ENCODE measurements at places on chromosomes 13 and 19. TPM values are rescaled to one million over a fixed set of nuclear protein-coding genes. Genes with fewer than 3 reads are reported as not detected.

DNA sequence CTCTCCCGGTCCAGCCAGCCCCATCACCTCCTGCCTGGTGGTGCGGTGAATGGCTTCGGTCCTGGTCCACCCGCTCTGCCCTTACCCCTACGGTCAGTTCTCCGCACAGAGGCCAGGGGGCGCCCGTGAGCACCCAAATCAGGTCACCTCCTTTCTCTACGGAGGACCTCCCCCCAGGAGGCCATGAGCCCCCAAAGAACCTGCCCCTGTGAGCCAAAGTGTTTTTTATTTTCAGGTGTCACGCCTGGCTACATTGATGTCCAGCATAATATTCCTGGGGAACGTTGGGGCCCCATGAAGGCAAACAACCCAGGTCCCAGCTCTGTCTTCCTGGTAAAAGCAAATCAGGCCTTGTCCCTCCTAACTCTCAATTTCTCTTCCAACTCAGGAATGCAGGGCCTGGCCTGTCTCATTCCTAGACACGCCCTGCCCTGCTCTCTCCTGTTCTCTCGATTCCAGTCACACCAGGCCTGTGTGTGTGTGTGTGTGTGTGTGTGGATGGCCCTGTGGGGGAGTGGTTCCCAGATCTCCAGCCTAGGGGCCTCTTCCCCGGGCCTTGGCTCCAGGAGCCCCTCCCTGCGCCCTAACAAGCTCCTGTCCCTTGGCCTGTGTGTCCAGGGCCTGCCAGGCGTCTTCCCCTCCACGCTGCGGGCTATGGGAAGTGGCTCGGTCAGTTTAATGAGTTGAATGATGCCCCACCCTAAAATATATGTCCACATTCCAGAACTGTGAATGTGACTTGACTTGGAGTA, 9.7 kb upstream of the GIPC1 start:
- peak; percentile 91 for DNase-seq
- H3K27ac ChIP-seq, result no peak overlapping the region
- no peaks in the 10 kb centered on the region for H3K36me3 ChIP-seq
- H3K4me1 ChIP-seq, result peaks cover 6% of the 10 kb centered on the region
- peaks cover 8% of the 10 kb centered on the region for H3K27me3 ChIP-seq

GRCh38 chr13:30731361-30732045, 3.8 kb upstream of the ALOX5AP start:
- H3K27me3 ChIP-seq, result no peaks in the 10 kb centered on the region
- H3K4me3 ChIP-seq, result no peak overlapping the region
- no peaks in the 10 kb centered on the region for H3K36me3 ChIP-seq
- DNase-seq, result no peak

DNA sequence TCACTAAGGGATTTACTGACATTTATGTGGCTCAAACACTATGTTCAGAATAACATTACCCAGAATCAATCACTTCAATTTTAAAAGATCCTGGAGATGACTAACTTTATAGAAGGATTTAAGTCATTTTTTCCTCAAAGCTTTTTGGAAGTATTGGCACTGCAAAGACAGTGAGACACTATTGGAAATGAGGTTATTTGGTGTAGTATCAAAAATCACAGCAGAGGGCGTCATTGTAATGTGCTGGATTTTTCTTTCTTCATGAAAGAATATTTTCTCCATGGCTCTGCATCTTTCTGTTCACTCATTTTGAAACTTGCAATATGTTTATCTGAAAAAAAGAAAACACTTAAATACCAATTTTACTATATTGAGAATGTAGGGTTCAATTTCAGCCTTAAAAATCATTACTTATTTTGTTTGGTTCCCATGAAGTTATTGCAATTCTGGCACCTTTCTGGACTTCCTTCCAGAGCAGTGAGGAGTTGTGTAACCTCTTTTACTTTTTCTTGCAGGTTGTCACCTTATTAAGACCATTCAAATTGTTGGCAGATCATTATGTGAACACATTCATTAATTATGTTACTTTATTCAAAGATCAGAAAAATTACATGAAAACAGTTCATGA, 3.7 kb upstream of the CSNK1A1L start:
- peaks cover 2% of the 10 kb centered on the region for H3K36me3 ChIP-seq
- H3K4me3 ChIP-seq, result no peak overlapping the region
- peaks cover 20% of the 10 kb centered on the region for H3K4me1 ChIP-seq
- H3K27me3 ChIP-seq, result no peaks in the 10 kb centered on the region
- no peak for DNase-seq
- no peak overlapping the region for H3K27ac ChIP-seq

DNA sequence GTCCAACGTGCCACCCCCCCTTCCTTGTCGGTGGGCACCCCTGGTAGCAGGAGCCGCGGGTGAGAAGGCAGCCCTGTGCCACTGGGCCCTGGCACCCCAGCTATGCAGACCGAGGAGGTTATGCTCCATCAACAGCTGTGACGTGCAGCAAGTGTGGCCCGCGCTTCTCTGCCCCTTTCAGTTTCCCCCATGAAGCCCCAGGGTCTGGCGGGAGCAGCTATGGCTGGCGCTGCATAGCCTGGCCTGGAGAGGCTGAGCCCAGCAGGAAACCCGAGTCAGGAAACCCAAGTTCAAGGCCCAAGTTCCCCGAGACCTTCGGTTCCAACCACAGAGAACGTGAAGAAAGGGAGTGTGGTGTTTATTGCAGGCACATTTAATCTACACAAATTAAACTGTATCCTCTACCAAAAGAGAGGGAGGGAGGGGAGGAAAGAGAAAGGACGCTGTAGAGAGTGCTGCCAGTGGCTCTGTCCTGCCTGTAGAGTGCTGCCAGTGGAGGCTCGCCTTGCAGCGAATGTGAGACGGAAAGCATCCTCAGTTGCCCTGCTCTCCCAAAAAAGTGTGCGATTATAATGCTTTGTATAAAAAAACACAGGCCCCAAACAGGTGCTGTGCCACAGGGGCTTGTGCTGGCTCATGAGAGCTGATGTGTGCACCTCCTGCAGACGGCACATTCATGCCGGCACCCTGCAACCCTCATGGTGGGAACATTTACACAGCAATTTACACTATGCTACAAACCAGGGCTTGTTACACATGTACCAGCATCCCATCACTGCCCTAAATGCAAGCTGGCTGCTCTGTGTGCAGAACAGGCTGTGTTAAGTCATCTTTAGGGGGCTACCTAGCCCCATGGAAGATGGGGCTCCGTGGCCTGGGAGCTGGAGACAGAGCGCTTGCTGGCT, 16.3 kb downstream of the POP4 start:
- no peaks in the 10 kb centered on the region for H3K36me3 ChIP-seq
- DNase-seq, result no peak
- H3K4me3 ChIP-seq, result no peak overlapping the region
- peaks cover 8% of the 10 kb centered on the region for H3K4me1 ChIP-seq

GRCh38 chr13:42102961-42103865, 54.8 kb downstream of the DGKH start:
- no peak overlapping the region for H3K27ac ChIP-seq
- no peak for DNase-seq
- peaks cover 2% of the 10 kb centered on the region for H3K36me3 ChIP-seq

CPT1C gene
- total RNA-seq, result 74.6 TPM

MAN2B1 gene
- total RNA-seq, result 73.4 TPM

SYMPK gene
- 111 TPM for total RNA-seq

DNA sequence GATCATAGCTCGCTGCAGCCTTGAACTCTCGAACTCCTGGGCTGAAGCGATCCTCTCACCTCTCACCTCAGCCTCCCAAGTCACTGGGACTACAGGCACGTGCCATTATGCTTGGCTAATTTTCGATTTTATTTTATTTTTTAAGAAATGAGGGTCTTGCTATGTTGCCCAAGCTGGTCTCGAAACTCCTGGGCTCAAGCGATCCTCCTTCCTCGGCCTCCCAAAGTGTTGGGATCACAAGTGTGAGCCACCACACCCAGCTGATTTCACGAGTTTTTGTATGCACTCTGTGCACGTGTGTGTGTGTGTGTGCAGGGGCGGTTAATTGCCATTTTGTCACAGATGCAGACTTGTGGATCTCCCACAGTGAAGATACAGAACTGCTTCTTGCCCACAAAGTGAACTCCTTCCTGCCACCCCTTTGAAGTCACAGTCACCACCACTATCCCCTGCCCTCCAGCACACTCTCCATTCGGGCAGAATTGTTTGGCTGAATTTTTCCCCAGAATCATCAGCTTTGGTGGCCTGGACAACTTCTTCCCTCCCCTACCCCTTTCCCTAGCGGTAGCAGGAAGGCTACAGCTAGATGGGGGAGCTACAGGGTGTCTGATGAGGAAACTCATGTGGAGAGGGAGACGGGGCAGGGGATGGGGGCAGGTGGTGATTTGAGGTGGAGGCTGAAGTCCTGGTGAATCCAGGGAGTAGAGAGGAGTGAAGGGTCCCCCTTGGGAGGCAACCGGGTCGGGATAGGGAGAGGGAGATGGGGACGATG, 59.6 kb downstream of the CELF5 start:
- peak overlapping the region; percentile 63 for H3K4me3 ChIP-seq
- no peak overlapping the region for H3K27ac ChIP-seq

DNA sequence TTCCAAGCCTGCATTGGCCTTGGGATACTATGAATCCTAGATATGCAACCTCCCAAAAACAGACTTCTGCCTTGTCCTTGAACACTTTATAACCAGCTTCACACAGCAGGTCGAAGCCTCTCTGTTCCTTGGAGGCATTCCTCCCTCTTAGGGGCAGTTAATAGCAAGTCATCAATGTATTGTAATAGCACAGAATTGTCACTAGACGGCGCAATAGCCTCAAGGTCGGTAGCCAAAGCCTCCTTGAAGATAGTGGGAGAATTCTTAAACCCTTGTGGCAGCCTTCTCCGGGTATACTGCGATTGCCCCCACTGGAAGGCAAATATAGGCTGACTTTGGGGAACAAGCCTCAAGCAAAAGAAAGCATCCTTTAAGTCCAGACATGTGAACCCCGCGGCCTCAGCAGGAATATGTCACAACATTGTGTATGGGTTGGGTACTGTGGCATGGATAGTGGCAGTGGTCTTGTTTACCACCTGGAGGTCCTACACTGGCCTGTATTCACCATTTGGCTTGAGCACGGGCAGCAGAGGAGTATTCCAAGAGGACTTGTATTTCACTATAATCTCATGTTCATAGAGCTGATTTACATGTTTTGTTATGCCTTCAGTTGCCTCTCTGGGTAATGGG, 61.1 kb downstream of the ZNF431 start:
- no peak overlapping the region for H3K27ac ChIP-seq
- H3K4me1 ChIP-seq, result peaks cover 2% of the 10 kb centered on the region
- no peak overlapping the region for H3K4me3 ChIP-seq
- peaks cover 9% of the 10 kb centered on the region for H3K27me3 ChIP-seq
- peaks cover 28% of the 10 kb centered on the region for H3K36me3 ChIP-seq
- peak; percentile 34 for DNase-seq

TMEM255B gene
- 4.8 TPM for total RNA-seq

DACH1 gene
- 0.37 TPM for total RNA-seq

NXNL1 gene
- not detected for total RNA-seq

DNA sequence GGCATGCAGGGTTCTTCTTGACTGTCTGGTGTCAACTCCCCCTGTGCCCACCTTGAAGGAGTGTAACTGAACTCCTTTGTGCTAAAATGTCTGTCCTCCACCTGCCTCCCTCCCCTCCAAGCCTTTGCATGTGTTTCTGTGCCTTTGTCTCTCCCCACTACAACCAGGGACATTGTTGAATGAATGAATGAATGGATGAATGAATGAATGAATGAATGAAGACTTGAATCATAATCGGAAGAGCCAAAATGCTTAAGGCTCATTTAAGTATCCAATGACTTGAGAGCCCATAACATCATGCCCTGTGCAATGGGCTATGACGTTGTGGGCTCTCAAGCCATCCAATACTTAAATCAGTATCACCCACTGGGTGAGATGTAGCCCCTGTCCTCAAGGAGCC, 9.0 kb upstream of the GPR183 start:
- H3K4me3 ChIP-seq, result no peak overlapping the region
- H3K36me3 ChIP-seq, result peaks cover 16% of the 10 kb centered on the region
- peaks cover 23% of the 10 kb centered on the region for H3K4me1 ChIP-seq
- H3K27ac ChIP-seq, result no peak overlapping the region
- no peak for DNase-seq

DNA sequence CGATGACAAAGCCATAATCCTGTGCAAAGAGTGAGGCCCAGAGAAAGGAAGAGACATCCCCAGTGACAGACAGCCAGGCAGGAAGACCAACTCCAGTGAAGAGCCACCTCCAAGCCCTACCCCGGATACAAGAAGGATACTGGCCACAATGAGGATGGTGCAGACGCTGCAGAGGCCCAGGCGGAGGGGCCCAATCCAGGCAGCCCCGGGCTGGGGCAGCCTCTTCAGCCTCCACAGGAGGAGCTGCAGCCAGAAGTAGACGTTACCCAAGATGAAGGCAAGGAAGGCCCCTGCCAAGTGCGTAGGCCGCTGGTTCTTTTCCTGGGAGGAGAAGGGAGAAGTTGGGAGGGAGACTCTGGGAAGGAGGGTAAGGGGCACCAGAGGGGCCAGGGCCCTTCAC, 8.5 kb downstream of the TMEM150B start:
- no peak overlapping the region for H3K4me3 ChIP-seq
- no peak overlapping the region for H3K27ac ChIP-seq
- no peak for DNase-seq
- H3K36me3 ChIP-seq, result no peaks in the 10 kb centered on the region

FAM216B gene
- total RNA-seq, result not detected

DNA sequence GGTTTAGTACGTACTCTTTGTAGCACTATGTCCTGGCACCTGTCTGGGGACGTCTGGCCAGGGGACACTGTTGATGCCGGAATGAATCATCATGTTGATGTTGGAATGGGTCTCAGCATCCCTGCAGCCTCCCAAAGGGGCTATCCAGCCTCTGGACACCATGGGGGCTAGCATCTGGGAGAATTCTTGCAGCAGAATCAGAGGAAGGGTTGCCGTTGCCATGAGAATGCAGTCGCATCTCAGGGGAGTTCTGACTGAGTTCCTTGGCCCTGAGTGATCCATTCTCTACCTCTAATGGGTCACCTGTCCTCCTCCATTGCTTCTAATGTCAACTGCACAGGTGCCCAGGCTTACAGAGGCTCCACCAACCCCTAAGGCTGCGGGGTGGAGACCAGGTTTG, 129.1 kb downstream of the UQCRFS1 start:
- no peaks in the 10 kb centered on the region for H3K27me3 ChIP-seq
- no peak overlapping the region for H3K27ac ChIP-seq
- no peak overlapping the region for H3K4me3 ChIP-seq
- H3K36me3 ChIP-seq, result no peaks in the 10 kb centered on the region
- DNase-seq, result no peak
- H3K4me1 ChIP-seq, result peaks cover 31% of the 10 kb centered on the region

- no peak for DNase-seq
- 0 out of 2 replicates have a peak, but pooled peaks cover 2% of the 10 kb centered on the region for H3K36me3 ChIP-seq
- H3K27me3 ChIP-seq, result peaks cover 14% of the 10 kb centered on the region
These were observed 31.8 kb downstream of the CACNG6 start for GRCh38 chr19:54023191-54023590.

- no peaks in the 10 kb centered on the region for H3K27me3 ChIP-seq
- 0 out of 2 replicates have a peak overlapping the region, but pooled peaks have one; percentile 78 for H3K27ac ChIP-seq
- no peak overlapping the region for H3K4me3 ChIP-seq
- DNase-seq, result no peak
- H3K4me1 ChIP-seq, result peaks cover 10% of the 10 kb centered on the region
- peaks cover 26% of the 10 kb centered on the region for H3K36me3 ChIP-seq
These were observed 257.5 kb downstream of the MAB21L1 start for GRCh38 chr13:35219021-35219420.

CEACAM5 gene
- total RNA-seq, result 0.46 TPM
